Natural killer cell treated with Interleukin-12 subunit alpha and Interleukin-12 subunit beta and Interleukin-15 and Interleukin-18, amount 100 ng/mL, for 72 hours (primary cell): ENCODE measurements at places on chromosomes 7 and 10. TPM values are rescaled to one million over a fixed set of nuclear protein-coding genes. Genes with fewer than 3 reads are reported as not detected.
A peak's percentile ranks its signal among the peaks of the same experiment; 100 is the strongest.

GRCh38 chr7:102434039-102434486 is 688 bp downstream of the ORAI2 start:
- no peak for DNase-seq

GRCh38 chr10:102583435-102584417 is 60.6 kb upstream of the TRIM8 start:
- DNase-seq, result peak; percentile 74

GRCh38 chr7:158733775-158734494 is 29.3 kb upstream of the NCAPG2 start:
- no peak for DNase-seq

DNA sequence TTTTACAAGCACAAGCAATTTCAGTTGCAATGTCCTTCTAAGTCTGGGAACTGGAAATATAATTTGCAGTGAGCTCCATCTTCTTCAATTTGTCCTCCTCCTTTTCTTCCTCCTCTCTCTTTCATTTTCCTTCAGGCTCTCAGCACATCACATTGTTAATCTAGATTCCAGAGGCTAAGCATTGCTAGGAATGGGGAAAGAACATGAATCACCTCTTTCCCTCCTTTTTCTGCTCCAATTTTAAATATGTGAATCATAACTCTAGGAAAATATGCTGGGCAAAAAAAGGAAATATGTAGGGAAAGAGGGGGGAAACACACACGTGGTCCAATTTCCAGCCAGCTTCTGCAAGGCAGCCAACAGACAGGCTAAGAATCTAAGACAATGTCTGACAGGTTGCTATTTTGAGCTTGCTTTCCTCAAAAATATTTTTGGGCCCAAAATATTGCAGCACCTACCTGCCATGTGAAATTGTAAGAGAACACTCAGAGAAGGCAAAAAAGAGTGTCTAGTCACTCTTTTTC is 72.7 kb upstream of the NUPR2 start:
- no peak for DNase-seq

DNA sequence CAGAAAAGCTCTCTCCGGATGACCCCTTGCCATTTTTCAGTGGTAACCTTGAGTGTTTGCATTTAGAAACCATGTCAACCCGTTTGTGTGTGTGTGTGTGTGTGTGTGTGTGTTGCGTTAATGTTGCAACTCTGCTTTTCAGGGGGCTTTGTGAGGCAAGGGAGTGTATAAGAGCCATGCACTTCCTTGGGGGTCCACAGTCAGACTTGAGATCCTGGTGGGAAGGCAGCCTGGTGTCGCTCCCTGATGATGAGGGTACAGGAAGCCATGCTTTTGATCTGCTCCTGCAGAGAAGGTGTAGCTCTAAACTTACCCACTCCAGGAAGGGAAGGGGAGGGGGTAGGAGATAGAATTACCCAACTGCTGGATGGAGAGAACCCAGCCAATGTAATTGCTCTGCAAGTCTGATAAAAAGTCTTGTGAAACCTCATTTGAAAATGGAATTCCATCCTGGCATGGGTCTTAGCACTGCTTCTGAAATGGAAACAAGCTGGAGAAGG is 10.7 kb downstream of the GRK5 start:
- no peak for DNase-seq

Gene EVX1
- total RNA-seq, result not detected

- DNase-seq, result no peak
Observed at GRCh38 chr7:49597805-49598204, 175.6 kb upstream of the VWC2 start.

- no peak for DNase-seq
Observed at GRCh38 chr7:5284304-5285281, 1.9 kb downstream of the SLC29A4 start.

Gene GARIN1A
- 4.3 TPM for total RNA-seq

Gene FAM25A
- not detected for total RNA-seq

DNA sequence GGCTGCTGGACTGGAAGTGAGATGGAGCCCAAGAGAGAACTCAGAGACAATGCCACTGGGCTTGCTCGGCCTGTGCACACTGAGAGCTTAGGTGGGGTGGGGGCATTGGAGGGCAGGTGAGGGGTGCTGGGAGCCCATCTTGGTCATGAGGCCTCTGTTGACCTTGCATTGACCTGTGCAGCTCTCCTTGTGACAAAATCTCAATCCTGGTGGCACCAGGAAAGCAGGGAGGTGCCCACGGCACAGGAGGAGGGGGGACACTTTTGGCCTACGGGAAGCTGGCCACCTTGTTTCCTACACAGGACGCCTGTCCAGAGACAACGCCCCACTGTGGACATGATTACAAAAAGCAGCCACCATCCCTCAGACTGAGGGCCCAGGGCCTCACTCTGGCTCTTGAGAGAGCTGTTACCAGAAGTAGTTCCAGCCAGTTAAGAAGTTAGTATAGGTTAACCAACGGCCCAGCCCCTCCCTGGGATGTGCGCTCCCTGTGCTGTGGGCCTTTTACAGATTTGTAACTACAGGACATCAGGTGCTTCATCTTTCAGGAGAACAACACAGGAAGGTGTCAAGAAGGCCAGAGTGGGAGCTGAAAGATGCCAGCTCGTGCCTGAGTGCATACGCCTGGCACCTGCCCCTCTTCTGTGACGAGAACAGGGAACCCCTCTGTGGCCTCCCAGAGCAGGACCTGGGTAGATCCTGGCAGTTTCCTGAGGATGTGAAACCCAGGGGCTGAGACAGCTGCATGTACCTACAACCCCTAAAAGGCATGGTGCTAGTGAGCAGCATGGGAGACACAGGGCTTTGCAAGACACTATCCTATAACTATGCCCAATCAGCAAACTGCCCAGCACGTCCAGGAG is 10.3 kb downstream of the PKD1L1 start:
- DNase-seq, result no peak

Gene OR2A1
- total RNA-seq, result not detected

Gene STOX1
- 0.50 TPM for total RNA-seq
